ENCODE measurements at places on chromosomes 12 and 14. TPM values are rescaled to one million over a fixed set of nuclear protein-coding genes. Genes with fewer than 3 reads are reported as not detected.

- DNase-seq = no peak
Measured at GRCh38 chr12:56274299-56274698, 7.6 kb downstream of the COQ10A start.

Gene TMPRSS12
- total RNA-seq = not detected

Gene CRACR2A
- total RNA-seq = 31.3 TPM

Gene CD4
- 0.25 TPM for total RNA-seq

Gene RNF212B
- total RNA-seq = not detected

Data from HT-29 (cell line).